Activated T-cell treated with anti-CD3 and anti-CD28 coated beads for 4 hours (primary cell): ENCODE measurements at places on chromosomes 7 and 10.

GRCh38 chr10:26525586-26525985 is 87.4 kb downstream of the APBB1IP start:
- no peak for DNase-seq

DNA sequence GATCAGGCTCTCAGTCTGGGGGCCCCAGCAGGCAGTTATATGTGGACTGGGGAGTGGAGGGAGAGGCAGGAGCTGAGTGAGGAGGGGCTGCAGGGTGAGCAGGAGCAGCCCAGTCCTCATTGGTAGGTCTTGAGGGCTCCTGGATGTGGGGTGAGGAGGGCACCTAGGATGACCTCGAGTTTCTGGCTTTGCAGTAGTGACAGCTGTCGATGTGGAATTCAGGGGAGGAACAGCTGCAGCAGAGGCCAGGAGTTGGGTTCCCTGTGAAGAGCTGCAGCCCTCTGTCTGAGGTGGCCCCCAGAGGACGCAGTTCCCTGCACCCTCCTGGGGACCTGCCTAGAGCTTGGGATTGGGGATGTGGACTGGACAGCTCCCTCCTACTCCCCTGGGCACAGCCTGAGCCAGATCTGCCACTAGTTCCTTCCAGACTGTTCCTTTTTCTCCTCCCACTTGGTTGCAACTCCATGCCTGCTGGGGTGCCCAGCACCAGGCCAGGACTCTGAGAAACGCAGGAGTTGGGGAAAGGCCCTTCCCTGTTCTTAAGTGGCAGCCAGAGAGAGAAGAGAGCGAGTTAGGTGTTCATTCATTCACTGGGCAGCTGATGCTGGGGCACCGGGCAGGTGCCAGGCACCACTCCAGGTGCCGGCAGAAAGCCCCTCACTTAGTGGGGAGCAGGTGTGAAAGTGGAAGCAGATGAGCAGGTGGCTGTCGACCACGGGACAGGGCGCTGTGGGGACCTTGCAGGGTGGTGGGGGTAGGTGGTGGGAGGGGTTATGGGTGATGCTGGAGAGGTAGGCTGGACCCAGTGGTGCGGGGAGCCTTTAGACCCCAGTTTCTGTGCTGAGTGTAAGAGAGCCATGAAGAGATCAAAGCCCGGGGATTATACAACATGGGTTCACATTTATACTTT is 57.9 kb downstream of the PRF1 start:
- no peak for DNase-seq

GRCh38 chr10:3570855-3571266 is 214.1 kb downstream of the KLF6 start:
- DNase-seq: no peak

- DNase-seq: no peak
These were observed 37.4 kb downstream of the RGS10 start for GRCh38 chr10:119505131-119505551.

DNA sequence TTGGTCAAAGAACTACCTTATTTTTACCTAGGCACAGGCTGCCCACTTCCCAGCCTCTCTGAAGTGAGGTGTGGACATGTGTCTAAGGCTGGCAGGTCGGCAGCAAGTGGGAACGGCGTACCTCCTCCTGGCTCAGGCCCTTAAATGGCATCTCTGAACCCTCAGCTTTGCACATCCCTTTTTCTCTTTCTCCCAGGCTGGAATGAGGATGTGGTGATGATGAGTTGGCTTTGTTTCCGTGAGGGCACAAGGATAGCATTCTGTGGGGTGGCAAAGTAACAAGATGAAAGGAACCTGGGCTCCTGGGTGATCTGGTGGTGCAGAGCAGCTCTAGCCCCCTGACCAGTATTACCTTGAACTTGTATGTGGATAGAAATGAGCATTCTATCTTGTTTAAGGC is 196.8 kb downstream of the REEP3 start:
- DNase-seq: no peak

GRCh38 chr7:96933067-96933645 is 72.2 kb upstream of the DLX6 start:
- no peak for DNase-seq

DNA sequence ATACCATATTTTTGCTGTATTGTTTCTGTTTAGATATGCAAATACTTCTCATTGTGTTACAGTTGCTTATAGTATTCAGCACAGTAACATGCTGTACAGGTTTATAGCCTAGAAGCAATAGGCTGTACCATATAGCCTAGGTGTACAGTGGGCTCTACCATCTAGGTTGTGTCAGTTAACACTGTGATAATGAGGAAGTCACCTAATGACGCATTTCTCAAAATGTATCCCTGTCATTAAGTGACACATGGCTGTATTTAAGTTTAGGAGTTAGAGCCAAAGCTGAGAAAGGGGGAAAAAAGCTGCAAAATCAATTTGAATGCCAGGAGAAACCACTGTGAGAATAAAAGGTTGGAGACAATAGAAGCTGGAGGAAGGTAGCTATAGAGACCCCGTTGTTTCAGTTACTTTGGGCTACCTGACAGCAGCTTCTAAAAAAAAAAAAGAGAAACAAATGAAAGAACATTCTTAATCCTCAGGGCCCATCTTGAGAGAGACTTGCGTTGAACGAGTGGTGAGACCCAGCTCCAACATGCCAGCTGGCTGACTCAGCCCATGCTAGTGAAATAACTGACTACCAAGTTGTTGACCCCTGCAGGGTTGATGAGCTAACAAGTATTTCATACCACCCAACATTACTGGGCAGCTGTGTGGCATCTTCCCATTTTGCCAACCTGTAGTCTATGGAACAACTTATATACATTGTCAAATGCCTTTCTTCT is 8.7 kb downstream of the STARD3NL start:
- no peak for DNase-seq

GRCh38 chr7:92763636-92764423 is 72.5 kb downstream of the CDK6 start:
- no peak for DNase-seq

DNA sequence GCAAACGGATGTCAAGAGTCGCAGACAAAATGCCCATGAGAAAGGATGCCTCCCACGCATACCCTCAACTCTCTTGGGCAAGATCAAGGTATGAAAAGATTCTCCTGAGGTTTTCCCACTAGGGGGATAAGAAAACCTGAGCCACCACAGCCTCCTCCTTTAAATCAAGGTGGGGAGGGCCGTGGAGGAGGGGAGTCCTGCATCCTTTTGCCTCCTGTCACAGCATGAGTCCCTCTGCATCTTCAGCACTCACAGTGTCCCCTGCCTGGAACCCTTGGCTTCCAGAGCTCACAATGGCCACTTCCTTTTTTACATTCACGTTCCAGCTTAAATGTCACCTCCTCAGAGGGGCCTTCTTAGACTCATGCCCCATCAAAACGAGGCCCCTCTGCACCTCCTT is 207.6 kb downstream of the GLI3 start:
- DNase-seq: no peak

- peak; percentile 41 for DNase-seq
These were observed 96.6 kb downstream of the FAM53B start for GRCh38 chr10:124647421-124648130.

GRCh38 chr10:78849115-78849514 is 219.7 kb upstream of the ZMIZ1 start:
- no peak for DNase-seq

- DNase-seq: no peak
These were observed 24.5 kb downstream of the CRCP start for GRCh38 chr7:66138994-66139752.

DNA sequence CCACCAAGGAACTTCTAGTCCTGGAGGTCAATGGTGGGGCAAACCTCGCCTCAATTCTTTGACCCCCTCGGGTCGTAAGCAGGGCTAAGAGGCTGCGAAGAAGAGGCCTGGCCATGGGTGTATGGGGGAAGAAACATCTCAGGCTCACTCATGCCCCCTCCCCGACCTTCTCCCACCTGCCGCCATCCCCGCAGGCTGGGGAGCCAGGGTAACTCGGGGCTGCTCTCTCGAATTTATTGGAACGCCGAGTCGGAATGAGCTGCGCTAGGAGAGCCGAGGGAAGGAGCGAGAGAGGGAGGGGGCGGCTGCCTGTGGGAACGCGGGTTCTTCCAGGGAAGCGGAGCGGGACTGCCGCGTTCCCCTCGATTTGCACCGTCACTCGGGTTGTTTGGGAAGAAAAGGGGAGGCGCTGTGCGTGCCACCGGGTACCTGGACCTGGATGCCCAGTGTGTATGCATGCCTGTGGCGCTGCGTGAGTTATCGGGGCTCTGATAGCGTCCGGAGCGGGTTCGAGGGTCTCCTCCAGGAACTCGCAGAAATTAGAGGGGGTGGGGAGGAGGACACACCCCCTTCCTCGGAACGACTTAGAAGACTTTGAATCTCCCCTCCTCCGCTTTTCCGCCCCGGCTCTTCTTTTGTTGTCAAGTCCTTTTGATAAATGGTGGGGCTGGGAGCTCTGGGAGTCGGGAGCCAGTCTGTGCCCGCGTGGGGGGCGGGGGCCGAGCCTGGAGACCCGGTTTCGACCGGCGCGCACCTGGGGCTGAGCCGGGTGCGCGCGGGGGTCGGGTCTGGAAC is 1.8 kb upstream of the ZNF503 start:
- DNase-seq: no peak

DNA sequence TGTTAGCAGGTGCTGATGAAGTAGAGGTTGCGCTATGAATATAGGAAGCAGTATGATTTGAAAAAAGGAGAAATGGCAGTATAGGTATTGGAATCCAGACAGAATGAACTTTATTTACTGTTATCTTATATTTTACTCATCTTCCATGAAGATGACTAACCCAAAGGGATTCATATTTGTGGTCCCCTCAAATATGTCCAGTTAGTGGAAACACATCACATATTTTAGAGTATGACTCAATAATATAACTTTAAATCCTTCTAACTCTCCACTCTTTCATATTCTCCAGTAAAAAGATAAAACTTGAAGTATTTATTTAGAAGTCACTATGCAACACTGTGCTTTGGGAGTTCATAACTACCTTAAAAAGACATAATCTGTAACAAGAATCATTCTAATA is 286.5 kb upstream of the LRRTM3 start:
- DNase-seq: no peak

- DNase-seq: no peak
These were observed 403 bp upstream of the ENO4 start for GRCh38 chr10:116848944-116849247.

DNA sequence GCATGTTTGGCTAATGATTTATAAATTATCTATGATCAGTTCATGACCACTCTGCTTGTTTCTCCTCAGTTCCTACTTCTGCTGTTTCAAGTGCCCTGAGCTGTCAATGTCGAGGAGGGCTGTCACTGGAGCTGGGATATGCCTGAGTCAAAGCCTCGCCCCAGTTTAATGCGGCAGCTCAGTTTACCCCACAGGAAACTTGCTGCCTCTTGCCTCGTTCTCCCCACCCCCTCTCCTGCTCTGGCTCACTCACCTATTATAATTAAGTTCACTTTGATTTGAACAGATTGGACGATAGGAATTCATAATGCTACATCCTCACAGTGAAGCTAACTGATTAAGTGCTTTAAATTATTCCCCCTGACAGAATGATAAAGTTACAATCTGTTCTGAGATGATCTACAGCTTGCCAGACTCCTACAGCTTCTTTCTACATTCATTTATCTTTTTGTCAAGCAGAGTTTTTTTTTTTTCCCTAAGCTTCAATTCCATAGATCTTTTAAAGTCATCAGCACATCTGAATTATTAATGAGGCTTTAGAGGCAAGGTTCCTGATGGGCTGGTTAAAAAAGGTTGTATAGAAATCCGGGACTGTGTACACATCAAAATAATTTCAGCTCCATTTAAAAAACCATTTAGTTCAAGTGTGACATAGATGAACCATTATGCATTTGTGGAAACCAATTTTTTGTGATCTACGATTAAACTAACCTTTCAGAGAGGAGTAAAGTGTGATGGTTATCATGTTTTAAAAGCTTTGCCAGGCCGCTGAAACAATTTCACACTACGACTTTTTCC is 758.3 kb downstream of the KCNMA1 start:
- DNase-seq: no peak

GRCh38 chr10:105770524-105771212 is 1129.6 kb downstream of the SORCS3 start:
- no peak for DNase-seq

DNA sequence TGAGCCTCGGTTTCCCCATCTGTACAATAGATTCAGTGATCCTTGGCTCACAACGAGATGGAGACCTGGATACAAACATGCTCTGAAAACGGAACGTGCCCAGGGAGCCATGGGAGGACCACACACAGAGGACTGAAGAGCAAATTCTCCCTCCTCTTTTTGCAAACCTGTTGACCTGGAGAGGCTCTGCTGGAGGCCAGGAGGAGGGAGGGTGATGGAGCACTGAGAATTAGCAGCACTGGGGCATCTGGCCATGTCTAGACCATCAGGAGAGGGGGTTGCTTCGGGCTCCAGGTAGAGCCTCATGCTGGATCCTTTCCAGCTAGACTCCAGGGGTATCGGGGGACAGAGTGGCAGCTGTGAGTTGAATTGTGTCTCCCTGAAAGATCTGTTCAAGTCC is 97.4 kb upstream of the GPR26 start:
- DNase-seq: no peak

- no peak for DNase-seq
These were observed 35.9 kb downstream of the SVIL start for GRCh38 chr10:29598851-29599311.

DNA sequence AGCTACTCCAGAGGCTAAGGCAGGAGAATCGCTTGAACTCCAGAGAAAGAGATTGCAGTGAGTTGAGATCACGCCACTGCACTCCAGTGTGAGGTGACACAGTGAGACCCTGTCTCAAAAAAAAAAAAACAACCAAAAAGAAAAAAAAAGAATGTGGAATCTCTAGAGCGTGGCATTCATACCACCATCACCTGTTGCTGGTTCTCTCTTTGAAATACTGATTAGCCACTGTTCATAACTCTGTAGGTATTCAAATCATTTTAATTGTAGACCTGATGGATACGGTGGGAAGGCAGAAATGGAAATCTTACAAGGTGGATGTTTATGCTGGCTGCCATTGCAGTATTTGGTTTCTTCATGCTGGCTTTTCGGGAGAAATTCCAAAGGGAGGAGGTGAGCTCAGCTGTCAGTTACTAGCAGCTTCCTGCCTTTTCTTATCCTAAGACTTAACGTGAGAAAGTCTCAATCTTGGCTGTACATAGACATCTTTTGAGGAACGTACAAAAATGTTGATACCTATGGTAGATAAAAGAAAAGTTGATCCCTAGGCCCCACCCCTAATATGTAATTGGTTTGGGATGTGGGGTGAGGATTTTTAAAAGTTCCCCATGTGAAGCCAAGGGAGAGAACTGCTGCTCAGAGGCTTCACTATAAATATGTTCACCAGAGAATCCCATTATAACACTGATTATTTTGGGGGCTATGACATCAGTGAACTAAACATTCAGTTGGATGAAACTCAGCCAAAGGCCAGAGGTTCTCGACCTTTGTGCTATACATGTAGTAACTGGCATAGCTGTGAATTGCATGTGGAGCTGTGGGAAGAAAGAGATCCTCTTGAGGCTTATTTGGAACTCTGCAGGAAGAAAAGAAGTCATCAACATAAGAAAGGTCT is 26.9 kb upstream of the MKLN1 start:
- no peak for DNase-seq

- DNase-seq: no peak
These were observed 160.8 kb upstream of the WNT16 start for GRCh38 chr7:121167971-121168370.

- peak; percentile 29 for DNase-seq
These were observed 45.0 kb downstream of the ALOX5 start for GRCh38 chr10:45418849-45419675.
